ENCODE measurements at places on chromosomes 7 and 10.

DNA sequence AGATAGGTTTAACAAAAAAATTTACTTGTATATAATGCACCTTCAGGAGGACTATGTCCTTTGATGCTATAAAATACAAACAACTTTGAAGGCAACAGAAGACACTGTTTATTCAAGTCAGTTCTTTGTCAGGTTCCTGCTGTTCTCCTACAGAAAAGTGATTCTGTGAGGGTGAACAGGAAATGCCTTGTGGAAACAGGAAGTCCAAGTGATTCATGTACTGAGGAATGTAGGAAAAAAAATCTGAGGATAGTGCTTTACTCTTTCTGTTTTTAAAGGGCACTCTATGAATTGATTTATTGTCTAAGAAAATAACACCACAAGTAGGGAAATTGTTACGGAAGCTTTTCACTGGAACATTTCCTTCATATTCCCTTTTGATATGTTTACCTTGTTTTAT, 171.9 kb downstream of the HDAC9 start:
- no peak for DNase-seq

GRCh38 chr10:14625192-14625631, 149.5 kb downstream of the FAM107B start:
- DNase-seq = no peak

DNA sequence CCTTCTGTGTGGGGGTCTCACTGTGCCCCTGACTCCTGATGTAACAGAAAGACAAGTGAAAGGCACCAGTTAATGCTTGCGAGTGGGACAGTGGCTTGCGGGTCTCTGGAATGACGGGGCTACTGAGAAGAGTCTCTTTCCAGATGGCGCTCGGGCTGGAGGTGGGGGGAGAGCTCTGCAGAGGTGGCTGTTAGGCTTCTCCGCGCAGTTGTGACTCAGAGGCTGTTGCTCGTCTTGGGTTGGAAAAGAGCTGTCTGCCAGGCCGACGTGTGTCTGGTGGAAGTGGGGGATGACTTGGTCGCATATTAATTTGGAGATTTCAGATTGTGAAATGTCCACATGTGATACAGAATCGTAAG, 27.9 kb upstream of the SH2B2 start:
- DNase-seq = no peak

DNA sequence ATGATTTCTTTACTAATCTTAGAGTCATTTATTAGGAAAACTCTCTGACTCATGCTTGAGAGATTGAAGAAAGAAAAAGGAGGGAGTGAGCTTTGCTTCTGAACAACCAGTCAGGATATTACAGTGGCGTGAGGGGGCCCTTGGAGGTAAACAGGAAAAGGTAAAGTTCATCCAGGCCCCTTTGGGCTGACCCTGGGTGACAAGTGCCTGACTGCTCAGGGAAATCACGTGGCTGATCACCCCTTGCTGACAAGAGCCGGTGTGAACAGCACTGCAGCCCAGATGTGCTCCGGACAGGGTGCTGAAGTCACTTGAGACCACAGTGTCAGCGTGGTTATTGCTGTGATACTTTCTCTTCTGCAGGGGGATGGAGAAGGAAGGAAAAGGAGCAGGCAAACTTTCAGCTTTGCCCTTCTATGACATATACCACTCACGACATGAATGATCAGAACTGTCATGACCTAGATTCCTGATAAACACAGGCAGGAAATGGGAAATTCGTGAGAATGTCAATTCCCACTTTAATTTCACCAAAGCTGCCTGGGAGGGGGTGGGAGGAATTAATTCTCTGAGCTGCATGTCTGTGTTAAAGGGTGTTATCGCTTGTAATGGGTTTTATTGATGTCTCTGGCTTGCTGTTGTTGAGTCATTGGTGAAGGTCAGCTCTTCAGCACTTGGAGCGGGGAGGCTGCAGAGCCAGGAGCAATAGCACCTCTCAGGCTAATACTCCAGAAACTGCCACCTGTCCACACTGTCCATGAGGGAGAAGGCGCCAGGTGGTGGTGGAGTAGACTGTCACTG, 139.8 kb upstream of the AOAH start:
- DNase-seq = no peak

DNA sequence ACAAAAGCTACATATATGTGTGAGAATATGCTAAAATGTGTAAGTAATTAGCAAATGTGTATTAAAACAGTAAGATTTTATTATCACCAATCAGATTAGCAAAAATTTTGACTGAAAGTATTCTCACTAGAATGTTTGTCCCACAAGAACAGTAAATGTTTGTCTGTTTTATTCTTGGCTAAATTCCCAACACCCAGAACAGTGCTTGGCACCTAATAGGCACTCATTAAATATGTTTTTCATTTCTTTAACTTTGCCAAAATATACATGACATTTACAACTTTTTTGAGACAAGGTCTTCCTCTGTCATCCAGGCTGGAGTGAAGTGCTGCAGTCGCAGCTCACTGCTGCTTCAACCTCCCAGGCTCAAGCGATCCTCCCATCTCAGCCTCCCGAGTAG, 143.6 kb downstream of the EBF3 start:
- DNase-seq = no peak

- no peak for DNase-seq
These were observed 62.8 kb downstream of the PDZD8 start for GRCh38 chr10:117312430-117312829.

GRCh38 chr7:136000288-136000913, 23.2 kb upstream of the MTPN start:
- no peak for DNase-seq

DNA sequence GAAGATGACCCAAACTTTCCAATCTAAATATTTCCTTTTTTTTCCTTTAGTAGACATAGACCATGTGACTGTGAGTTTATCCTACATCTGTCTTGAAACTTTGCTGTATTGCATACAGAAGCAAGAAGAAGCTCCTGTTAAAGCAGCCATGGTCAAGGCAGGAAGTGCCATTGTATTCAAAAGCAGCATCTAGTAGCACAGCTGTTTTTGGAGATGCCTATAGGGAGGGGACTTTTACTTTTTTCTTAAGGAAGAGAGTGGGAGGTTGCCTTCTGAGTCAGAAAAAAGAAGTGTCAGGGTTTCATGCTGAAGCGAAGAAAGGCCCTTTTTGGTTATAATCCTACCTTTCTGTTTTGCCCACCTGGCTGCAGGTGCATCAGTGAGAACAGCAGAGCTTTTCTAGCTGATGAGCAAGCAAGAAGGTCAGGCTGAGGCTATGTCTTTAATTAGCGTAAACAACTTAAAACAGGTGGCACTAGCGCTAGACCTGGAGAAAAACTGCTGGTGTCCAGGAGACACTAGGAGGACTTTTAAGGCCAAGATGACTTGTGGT, 234.1 kb upstream of the AGK start:
- no peak for DNase-seq

DNA sequence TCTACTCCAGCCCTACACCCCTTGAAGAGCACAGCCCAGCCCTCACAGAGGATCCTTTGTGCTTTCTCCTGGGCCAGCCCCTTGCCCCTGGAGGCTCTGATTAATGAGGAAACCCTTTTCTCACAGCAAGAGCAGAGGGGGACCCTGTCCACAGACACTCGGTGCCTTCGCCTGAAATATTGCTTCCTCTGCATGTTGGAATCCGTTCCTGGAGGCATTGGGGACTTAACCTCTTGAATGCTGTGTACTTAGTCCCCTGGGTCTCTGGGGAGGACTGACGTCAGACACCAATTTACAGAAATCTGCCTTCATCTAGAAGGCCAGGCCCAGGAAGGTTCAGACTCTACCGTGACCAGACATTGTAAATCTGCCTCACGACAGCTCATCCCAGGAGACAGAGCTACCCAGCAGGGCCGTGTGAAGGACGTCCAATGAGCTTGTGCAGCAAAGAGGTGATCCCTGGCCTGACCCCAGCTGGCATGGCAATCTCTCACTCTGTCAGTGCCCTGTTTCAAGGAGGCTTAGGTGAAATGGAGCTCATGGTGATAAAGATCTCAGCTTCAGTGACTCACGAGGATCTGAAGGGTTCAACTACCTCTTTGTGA, 8.1 kb upstream of the TMEM72 start:
- DNase-seq = no peak

DNA sequence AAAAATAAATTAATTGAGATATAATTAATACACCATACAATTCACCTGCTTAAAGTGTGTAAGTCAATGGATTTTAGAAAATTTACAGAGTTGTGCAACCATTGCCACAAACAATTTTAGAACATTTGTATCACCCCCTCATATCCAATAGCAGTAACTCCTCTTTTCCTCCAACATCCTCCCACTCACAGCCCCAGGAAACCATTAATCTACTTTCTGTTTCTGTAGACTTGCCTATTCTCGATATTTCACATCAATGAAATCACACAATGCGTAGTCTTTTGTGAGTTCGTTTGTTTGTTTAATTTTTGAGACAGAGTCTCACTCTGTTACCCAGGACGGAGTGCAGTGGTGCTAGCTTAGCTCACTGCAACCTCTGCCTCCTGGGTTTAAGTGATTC, 13.7 kb upstream of the HERC4 start:
- no peak for DNase-seq

- no peak for DNase-seq
These were observed 13.4 kb upstream of the GLI3 start for GRCh38 chr7:42250411-42250810.

DNA sequence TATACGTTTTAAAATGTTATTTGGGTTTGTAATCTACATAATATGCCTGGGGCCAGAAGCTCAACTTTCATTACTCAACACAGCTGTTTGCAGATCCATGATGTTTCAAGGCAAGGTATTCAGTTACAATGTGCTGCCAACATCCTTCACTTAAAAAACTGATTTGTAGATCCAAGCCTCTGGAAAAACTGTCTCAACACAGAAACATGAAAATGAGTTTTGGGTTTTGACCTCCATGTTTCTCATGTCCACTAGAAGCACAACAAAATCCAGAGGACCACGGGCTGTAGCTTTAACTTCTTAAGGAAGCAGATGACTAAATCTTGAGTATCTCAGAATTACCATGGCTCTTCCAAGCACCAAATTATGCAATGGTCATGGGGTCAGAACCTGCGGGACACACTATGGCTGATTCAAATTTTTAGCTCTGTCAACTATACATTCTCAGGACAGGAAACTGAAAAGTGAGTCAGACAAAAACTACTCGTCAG, 247.1 kb upstream of the GRB10 start:
- DNase-seq = no peak

DNA sequence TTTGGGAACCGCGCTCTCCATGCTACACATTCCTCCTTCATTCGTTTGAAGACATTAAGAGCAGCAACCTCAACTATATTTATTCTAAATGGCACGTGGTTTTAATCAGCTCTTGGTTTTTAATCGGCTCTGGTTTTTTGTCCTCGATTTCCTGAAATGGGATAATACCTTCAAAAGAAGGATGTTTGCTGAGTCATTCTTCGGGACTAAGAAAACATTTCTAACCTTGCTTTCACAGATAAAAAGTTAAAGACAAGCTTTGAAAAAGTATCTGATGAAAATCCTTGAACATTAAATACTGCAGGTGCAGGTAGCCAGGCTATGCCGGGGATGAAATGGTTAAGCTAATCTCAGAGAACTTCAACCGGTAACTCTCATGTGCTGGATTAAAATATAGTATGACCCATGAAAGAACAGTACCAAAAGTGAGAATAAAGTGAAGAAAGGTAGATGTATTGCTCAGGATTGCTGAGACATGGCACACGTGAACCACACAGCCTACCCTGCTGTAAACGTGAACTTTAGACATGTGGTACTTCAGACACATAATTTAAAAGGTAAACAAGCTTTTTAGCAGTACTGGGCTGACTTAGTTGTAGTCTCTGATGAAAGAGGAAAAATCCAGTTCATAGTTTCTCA, 89.1 kb downstream of the PTPRN2 start:
- DNase-seq = no peak

DNA sequence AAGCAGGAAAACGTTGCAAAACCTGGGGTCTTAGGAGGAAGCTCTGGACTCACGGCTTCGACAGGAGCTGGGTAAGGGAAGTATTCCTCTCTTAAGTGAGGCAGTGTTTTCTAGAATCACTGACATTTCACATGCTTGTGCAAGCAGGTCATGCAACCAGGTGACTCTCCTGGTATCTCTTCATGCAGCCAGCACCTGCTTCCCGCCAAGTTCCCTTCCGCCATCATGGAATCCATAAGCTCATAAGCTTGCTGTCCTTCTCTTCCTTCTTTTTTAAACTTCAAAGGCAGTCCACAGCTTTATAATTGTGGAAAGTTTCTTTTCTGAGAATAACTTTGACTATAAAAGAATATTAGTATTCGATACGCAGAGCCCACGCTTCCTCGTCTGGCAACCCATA, 256.1 kb downstream of the TCERG1L start:
- no peak for DNase-seq

DNA sequence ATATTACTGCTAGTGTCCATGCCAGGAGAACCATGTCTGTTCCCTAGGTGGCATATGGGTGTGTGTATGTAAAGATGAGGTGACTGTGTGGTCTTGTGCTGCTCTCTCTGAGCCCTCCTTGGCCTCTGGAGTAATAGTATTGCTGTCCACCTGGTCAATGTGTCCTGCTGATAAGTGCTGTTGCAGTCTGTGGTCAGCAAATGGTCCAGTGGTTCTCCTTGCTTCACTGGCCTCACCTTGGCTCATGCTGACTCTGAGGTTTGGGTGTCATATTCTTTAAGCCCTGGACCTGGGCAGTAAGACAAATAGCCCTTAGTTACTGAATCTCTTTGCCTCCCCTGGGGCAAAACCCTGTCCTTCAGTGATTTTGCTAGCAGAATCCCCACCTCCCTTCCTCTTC, 56.8 kb downstream of the TPST1 start:
- no peak for DNase-seq

DNA sequence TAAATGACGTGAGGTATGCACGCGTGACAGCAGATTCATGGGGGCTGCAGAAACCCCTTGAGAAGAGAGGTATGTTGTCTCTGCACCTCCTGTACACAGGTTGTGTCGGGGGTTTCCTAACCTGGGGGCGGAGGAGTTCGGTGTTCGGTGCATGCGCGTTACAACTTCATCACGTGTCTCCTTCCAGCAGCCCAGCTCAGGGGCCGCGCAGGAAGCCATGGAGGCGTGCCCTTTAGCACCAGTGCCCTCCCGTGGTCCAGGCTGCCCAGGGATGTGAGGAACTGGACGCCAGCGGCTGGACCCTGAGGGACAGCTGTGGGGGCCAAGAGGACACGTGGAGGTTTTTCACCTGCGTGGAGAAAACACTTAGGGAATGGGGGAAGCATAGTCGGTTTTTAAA, 186.4 kb downstream of the EBF3 start:
- DNase-seq = no peak

DNA sequence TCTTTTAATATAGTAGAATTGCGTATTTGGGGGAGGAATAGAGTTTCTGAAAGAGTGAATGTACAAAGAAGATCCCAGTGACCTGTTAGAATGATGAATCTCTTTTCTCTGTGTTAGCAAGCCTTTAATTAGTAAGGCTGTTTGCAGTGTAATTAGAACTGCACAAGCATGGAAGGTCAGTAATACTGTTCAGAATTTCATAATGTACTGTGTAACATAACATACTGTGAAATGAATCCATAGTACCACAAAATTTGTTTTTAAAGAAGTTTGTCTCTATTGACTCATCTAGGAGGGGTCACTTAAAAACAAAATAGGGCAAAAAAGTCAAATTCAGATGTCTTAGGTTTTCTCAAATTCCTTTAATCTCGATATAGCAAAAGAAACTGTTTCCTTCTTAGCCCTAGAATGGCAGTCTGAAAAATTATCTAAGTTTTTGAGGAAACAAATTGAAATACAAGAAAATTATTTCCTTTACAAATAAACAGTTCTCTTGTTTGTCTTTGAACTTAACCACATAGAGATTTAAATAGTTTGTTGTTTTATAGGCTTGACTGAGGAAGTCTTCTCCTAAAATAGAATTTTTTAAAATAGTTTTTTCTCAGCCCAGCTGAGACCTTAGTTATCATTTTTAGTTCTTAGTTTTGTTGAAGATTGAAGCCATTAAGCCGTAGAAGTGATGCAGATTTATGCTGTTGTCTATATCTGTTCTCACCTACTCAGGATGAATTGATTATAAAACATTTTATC, 12.5 kb downstream of the ADK start:
- DNase-seq = no peak

Data from NCI-H748 treated with DMSO at 0.1 percent for 48 hours (cell line).